A549 treated with CORT108297 at 1 μM for 4 hours (cell line): ENCODE measurements at places on chromosomes 7 and 10. TPM values are rescaled to one million over a fixed set of nuclear protein-coding genes. Genes with fewer than 3 reads are reported as not detected.

The TRIM50 gene
- total RNA-seq = not detected in 5 replicates

The MBL2 gene
- not detected in 5 replicates for total RNA-seq

The SPDYE8 gene
- total RNA-seq = not detected in 5 replicates

The SH3PXD2A gene
- total RNA-seq = 1.2 to 2.8 TPM (median 1.9 TPM) in 5 replicates

The METTL2B gene
- 22.0 to 26.5 TPM (median 25.2 TPM) in 5 replicates for total RNA-seq

The TMEM176A gene
- total RNA-seq = not detected in 5 replicates

The TBRG4 gene
- 109 to 118 TPM (median 115 TPM) in 5 replicates for total RNA-seq

The SLC25A40 gene
- total RNA-seq = 6.0 to 9.4 TPM (median 8.9 TPM) in 5 replicates

The ASAH2 gene
- 0.87 to 4.2 TPM (median 2.7 TPM) in 5 replicates for total RNA-seq

The GJD4 gene
- total RNA-seq = 0.06 TPM in 1 of 5 replicates, not detected in the others

The SPDYE11 gene
- not detected in 5 replicates for total RNA-seq

The DPP6 gene
- total RNA-seq = not detected in 5 replicates

The DOCK1 gene
- total RNA-seq = 19.7 to 26.3 TPM (median 24.0 TPM) in 5 replicates

The FGFBP3 gene
- total RNA-seq = 1.7 to 3.0 TPM (median 2.7 TPM) in 5 replicates

The DGKB gene
- not detected in 5 replicates for total RNA-seq

The HNRNPF gene
- 323 to 352 TPM (median 338 TPM) in 5 replicates for total RNA-seq

The STX1A gene
- 69.7 to 85.9 TPM (median 79.3 TPM) in 5 replicates for total RNA-seq

The ZCCHC24 gene
- 3.3 to 5.2 TPM (median 4.3 TPM) in 5 replicates for total RNA-seq

The UNC5B gene
- 0.66 to 0.88 TPM (median 0.76 TPM) in 5 replicates for total RNA-seq

The RBP4 gene
- total RNA-seq = 5.0 to 10.3 TPM (median 8.8 TPM) in 5 replicates

The WEE2 gene
- 0.03 TPM in 1 of 5 replicates, not detected in the others for total RNA-seq

The DLX5 gene
- total RNA-seq = not detected in 5 replicates

The PGAM2 gene
- total RNA-seq = not detected in 5 replicates

The OR13A1 gene
- total RNA-seq = not detected in 5 replicates

The ERVW-1 gene
- 0.09 TPM in 1 of 5 replicates, not detected in the others for total RNA-seq

The PRRT4 gene
- 0.20 to 0.54 TPM (median 0.44 TPM) in 5 replicates for total RNA-seq
